Kidney (tissue), 22 donors: ENCODE measurements at places on chromosomes 16 and 17. TPM values are rescaled to one million over a fixed set of nuclear protein-coding genes. Genes with fewer than 3 reads are reported as not detected.

GRCh38 chr16:50567651-50568050 lies 19.5 kb downstream of the NKD1 start:
- DNase-seq, result no peak
- no peaks in the 10 kb centered on the region for H3K27me3 ChIP-seq
- no peak overlapping the region for H3K27ac ChIP-seq
- H3K4me3 ChIP-seq, result no peak overlapping the region
- no peaks in the 10 kb centered on the region for H3K4me1 ChIP-seq

NECAB2 gene
- 0.82 TPM for total RNA-seq

DNA sequence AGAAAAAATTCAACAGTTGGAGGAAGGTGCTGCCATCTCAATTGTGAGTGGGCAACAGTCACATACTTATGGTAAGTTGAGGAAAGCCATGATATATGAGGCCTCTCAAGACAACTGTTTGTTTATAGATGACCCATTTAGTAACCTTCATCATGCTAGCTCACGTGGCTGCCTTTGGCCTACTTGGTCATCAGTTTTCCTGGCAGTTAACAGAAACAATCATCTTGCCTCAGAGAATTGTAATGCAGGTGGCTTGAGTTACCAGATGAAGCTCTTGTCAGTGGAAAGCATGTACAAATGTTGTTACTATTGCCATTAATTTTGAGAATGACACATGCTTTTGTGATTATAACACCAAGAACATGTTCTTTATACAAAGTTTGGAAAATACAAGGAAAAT lies 14.7 kb downstream of the TPPP3 start:
- no peak for DNase-seq
- no peaks in the 10 kb centered on the region for H3K36me3 ChIP-seq
- H3K4me3 ChIP-seq, result no peak overlapping the region

DNA sequence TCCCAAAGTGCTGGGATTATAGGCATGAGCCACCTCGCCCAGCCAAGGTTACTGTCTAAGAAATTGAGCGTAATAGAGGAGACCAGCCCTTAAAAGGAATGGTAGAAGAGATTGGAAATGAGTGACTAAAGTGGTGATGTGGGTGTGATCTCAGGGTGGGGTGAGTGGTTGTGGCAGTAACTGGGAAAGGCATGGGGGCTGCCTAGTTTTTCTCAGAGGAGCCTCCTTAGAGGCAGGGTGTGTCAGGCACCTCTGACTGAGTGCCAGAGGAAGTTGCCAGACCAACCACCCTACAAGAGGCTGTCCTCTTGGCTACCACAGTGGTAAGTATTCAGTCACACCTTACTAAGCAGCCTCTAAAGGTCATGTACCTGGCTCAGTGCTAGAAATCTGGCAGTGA lies 8.9 kb downstream of the DUS2 start:
- no peak overlapping the region for H3K27ac ChIP-seq
- H3K36me3 ChIP-seq, result no peaks in the 10 kb centered on the region
- no peak overlapping the region for H3K4me3 ChIP-seq
- DNase-seq, result no peak
- H3K4me1 ChIP-seq, result no peaks in the 10 kb centered on the region

KRT39 gene
- total RNA-seq, result not detected

HOXB1 gene
- total RNA-seq, result not detected

HCRT gene
- total RNA-seq, result not detected

TEX14 gene
- total RNA-seq, result 0.22 TPM

- H3K27me3 ChIP-seq, result no peaks in the 10 kb centered on the region
- no peak overlapping the region for H3K4me3 ChIP-seq
- DNase-seq, result no peak
- no peaks in the 10 kb centered on the region for H3K4me1 ChIP-seq
- H3K36me3 ChIP-seq, result peaks cover 24% of the 10 kb centered on the region
- no peak overlapping the region for H3K27ac ChIP-seq
Observed at GRCh38 chr17:64042700-64043485, 22.5 kb upstream of the ICAM2 start.

KCTD19 gene
- total RNA-seq, result 0.31 TPM

- DNase-seq, result peak; percentile 61
- no peak overlapping the region for H3K4me3 ChIP-seq
- no peak overlapping the region for H3K27ac ChIP-seq
Observed at GRCh38 chr16:88347656-88348376, 34.9 kb upstream of the ZNF469 start.

- no peaks in the 10 kb centered on the region for H3K4me1 ChIP-seq
- no peak overlapping the region for H3K4me3 ChIP-seq
- DNase-seq, result no peak
- no peaks in the 10 kb centered on the region for H3K27me3 ChIP-seq
- no peak overlapping the region for H3K27ac ChIP-seq
- H3K36me3 ChIP-seq, result no peaks in the 10 kb centered on the region
Observed at GRCh38 chr16:2190659-2191445, 5.6 kb downstream of the CASKIN1 start.

DNA sequence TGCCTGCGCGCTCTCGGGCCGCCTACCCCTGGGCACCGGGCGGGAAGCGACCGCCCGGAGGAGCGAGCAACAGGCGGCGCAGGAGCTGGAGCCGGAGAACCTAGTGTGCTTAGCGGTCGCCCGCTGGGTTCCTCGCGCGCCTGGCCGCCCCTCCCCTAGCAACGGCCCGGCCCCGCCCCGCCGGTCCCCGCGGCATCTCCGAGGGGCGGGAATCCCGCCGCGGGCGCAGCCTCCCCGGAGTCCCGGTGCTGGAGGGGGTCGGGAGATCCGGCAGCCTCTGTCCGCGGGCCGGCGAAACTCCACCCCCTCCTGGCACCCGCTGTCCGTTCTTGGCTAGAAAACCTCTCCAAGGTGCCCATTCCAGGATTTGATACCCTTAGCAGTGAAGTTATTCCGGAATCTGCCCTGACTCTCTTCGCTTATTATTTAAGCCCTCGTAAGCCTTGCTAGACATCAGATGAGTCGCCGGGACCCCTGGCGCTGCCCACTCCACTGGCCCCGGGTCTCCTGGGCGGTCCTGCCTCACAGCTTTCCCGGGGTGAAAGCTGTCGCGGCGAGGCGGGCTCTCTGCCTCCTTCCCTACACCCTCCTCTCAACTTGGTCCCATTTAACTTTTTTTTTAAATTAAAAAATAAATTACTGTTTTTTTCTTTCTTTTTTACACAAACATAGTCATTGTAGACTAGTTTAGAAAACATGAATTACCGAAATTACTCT lies at the start of gene RPRML:
Gene RPRML (minus strand): TSS at position 107 of the 717 bp plus-strand sequence. CDS start 246 bp downstream, outside the sequence.
- no peaks in the 10 kb centered on the region for H3K4me1 ChIP-seq
- no peak within 1 kb of the TSS for H3K4me3 ChIP-seq
- peak; percentile 33 for DNase-seq
- H3K27ac ChIP-seq, result no peak within 1 kb of the TSS
- H3K27me3 ChIP-seq, result peaks cover 21% of the 10 kb centered on the region

GRCh38 chr17:2418572-2418971 lies 17.7 kb upstream of the MNT start:
- H3K27me3 ChIP-seq, result no peaks in the 10 kb centered on the region
- no peak for DNase-seq
- H3K36me3 ChIP-seq, result peaks cover 8% of the 10 kb centered on the region
- no peaks in the 10 kb centered on the region for H3K4me1 ChIP-seq
- no peak overlapping the region for H3K4me3 ChIP-seq

DNA sequence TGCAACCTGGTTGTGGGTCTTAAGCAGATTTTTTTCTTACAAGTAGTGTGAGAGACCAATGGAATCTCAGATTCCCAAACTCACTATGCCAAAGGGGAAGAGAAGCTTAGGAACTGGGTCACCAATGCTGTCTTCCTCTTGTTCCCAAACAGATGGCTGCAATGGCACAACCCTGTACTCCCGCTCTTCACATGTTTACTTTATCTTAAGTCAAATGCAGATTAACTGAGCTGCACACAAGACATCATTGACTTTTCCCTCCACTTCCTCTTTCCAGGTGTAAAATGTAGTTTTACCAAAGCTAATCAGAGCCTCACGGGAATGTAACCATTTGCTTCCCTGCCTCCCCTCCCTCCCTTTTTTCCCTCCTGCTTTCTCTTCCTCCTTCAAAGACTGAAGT lies 14.4 kb upstream of the CD300E start:
- H3K36me3 ChIP-seq, result no peaks in the 10 kb centered on the region
- no peaks in the 10 kb centered on the region for H3K27me3 ChIP-seq
- H3K4me1 ChIP-seq, result no peaks in the 10 kb centered on the region
- no peak overlapping the region for H3K4me3 ChIP-seq
- no peak for DNase-seq

- H3K4me3 ChIP-seq, result no peak overlapping the region
- H3K4me1 ChIP-seq, result no peaks in the 10 kb centered on the region
- H3K36me3 ChIP-seq, result no peaks in the 10 kb centered on the region
- no peaks in the 10 kb centered on the region for H3K27me3 ChIP-seq
Observed at GRCh38 chr17:60163108-60163784, 13.5 kb downstream of the CA4 start.

TP53TG3F gene
- total RNA-seq, result not detected

ABCA10 gene
- 4.2 TPM for total RNA-seq

GRCh38 chr16:30184096-30184890 lies 891 bp downstream of the CORO1A start:
- H3K27me3 ChIP-seq, result no peaks in the 10 kb centered on the region
- no peaks in the 10 kb centered on the region for H3K36me3 ChIP-seq
- DNase-seq, result no peak
- no peak overlapping the region for H3K4me3 ChIP-seq

- H3K27me3 ChIP-seq, result no peaks in the 10 kb centered on the region
- no peaks in the 10 kb centered on the region for H3K4me1 ChIP-seq
- H3K4me3 ChIP-seq, result no peak overlapping the region
- DNase-seq, result no peak
- no peaks in the 10 kb centered on the region for H3K36me3 ChIP-seq
Observed at GRCh38 chr17:6823011-6823442, 8.5 kb downstream of the TEKT1 start.

DNA sequence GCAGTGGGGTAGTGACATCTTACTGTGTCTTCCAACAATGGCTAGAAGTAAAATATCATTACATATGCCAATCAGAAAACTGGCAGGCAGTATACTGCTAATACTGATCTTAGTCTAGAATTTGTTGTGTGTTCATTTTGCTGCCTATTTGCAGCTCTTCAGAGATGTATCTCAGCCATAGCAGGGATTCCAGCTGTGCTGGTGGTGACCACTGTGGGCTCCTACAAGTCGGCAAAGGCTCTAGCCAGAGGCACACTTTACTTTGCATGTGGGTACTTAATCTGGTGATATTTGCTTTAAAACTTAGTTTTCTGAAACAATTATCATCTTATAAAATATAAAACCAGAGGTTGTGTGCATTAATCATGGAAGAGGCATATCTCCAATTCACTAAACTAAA lies 70.0 kb downstream of the TMC6 start:
- no peak overlapping the region for H3K27ac ChIP-seq
- DNase-seq, result no peak
- no peaks in the 10 kb centered on the region for H3K27me3 ChIP-seq
- peaks cover 6% of the 10 kb centered on the region for H3K36me3 ChIP-seq

GRCh38 chr16:74936902-74937560 lies 47.9 kb downstream of the WDR59 start:
- no peaks in the 10 kb centered on the region for H3K27me3 ChIP-seq
- H3K27ac ChIP-seq, result no peak overlapping the region
- H3K4me3 ChIP-seq, result no peak overlapping the region
- peaks cover 2% of the 10 kb centered on the region for H3K36me3 ChIP-seq
- H3K4me1 ChIP-seq, result no peaks in the 10 kb centered on the region

GNG13 gene
- total RNA-seq, result not detected

DNA sequence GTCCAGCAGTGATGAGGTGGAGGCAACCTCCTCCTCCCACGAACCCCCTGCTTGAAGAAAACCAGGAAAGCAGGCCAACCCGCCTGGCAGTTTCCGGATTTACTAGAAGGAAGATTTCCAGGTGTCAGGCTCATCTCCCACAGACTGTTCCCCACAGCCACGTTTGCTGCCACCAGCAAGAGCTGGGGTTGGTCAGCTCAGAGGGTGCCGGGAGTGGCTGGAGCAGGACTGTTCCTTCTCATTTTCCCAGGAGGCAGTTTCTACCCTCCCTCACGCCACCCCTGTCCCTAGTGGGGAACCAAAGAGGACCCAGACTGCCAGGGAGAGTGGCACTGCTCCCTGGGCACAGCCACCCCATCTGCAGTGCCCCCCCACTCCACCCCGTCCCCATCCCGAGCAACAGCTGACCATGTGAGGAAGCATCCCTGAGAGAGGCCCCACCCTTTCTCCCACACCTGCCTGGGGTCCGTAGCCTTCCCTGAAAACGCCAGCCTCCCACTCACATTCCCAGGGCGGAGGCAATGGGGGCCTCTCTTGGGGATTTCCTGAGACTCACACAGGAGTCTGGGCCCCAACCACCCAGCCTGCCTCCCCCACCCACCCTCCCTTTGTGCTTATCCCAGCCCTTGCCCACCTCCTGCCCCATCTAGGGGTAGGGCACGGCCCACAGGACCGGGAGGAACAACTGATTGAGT lies 5.9 kb downstream of the KRT17 start:
- DNase-seq, result no peak
- H3K4me3 ChIP-seq, result no peak overlapping the region
- H3K27ac ChIP-seq, result no peak overlapping the region
- H3K27me3 ChIP-seq, result no peaks in the 10 kb centered on the region
- H3K36me3 ChIP-seq, result no peaks in the 10 kb centered on the region

DNA sequence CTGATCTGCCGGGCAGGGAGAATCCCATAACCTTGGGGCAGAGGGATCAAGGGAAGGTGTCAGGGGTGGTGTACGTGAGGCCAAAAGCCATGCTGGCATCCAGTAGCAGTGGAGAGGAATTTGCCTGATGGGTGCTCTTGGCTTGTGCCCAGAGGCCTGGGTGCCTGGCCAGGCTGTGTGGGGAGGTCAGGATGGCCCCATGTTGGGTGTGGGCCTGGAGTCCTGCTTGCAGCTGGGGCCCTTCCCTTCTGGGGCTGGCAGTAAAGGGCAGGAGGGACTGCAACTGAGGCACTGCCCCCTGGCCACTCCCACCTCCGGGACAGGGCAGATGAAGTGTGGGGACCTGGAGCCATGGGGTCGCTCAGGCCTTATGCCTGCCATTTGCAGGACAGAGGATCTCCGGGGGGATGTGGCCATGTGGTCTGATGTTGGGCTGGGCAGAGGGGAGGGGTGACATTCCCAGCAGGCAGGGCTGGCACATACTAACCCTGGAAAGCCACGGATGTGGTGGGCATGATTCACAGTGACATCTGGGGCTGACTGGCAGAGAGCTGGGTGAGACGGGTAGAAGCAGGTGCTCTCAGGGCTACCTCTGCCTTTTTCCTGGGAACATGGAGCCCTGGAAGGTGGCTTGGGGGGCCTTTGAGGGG lies 3.5 kb downstream of the FMNL1 start:
- H3K27me3 ChIP-seq, result no peaks in the 10 kb centered on the region
- no peaks in the 10 kb centered on the region for H3K36me3 ChIP-seq
